ENCODE measurements at places on chromosomes 12 and 14.

GRCh38 chr12:53805067-53805466 lies 53.3 kb upstream of the CISTR start:
- no peaks in the 10 kb centered on the region for H3K27me3 ChIP-seq
- no peaks in the 10 kb centered on the region for H3K36me3 ChIP-seq
- H3K4me3 ChIP-seq: no peak overlapping the region
- H3K4me1 ChIP-seq: no peaks in the 10 kb centered on the region
- no peak overlapping the region for H3K27ac ChIP-seq

DNA sequence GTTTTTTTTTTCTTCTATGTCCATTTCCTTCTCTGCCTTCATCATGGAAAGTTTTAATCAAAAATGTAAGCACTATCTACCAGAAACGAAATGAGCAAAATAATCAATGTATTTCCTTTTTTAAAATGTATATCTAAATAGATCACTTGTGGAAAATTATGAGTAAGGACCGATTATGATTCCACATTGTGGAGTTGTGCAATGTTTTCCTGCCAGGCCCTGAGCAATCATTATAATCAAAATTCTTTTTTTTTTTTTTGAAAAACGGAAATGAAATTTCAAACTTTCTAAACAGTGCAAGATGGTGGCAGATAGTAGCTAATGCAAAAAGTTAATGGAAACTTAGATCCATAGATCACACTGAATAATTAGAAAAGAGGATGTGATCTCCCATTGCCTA lies 1074.6 kb upstream of the TMEM132C start:
- DNase-seq: no peak
- H3K4me1 ChIP-seq: peaks cover 19% of the 10 kb centered on the region
- no peak overlapping the region for H3K4me3 ChIP-seq

DNA sequence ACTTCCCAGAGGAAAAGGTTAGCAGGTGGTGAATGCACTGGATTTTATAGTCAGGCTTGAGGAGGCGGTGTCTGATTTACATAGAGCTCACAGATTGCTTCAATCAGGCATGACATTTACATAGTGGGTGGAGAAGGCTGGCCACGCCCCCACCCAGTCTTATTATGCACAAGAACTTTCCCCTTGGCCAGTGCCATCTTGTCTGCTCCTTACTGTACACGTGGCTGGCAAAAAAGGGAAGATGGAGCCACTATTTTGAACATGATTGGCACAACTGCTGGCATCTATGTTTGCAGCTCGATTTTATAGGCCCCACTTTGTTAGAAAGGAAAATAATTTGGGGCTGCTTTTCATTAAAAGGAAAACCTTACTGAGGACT lies 10.9 kb upstream of the LGMN start:
- H3K4me3 ChIP-seq: no peak overlapping the region
- no peak for DNase-seq
- H3K4me1 ChIP-seq: no peaks in the 10 kb centered on the region
- no peaks in the 10 kb centered on the region for H3K36me3 ChIP-seq

DNA sequence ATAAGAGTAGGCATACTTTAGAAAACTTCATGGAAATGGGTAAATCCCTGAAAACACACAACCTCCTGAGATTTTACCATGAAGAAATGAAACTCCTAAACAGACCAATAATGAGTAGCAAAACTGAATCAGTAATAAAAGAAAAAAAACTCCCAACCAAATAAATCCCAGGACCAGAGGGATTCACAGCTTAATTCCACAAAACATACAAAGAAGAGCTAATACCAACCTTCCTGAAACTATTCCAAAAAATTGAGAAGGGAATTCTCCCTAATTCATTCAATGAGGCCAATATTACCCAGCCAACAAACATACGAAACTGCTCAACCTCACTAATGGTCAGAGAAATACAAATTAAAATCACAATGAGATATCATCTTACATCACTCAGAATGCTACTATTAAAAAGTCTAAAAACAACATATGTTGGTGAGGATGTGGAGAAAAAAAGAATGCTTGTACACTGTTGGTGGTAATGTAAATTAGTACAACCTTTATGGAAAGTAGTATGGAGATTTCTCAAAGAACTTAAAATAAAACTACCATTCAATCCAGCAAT lies 97.3 kb upstream of the ST8SIA1 start:
- H3K27me3 ChIP-seq: no peaks in the 10 kb centered on the region
- no peak overlapping the region for H3K4me3 ChIP-seq
- no peak for DNase-seq
- H3K36me3 ChIP-seq: no peaks in the 10 kb centered on the region
- no peak overlapping the region for H3K27ac ChIP-seq
- no peaks in the 10 kb centered on the region for H3K4me1 ChIP-seq

DNA sequence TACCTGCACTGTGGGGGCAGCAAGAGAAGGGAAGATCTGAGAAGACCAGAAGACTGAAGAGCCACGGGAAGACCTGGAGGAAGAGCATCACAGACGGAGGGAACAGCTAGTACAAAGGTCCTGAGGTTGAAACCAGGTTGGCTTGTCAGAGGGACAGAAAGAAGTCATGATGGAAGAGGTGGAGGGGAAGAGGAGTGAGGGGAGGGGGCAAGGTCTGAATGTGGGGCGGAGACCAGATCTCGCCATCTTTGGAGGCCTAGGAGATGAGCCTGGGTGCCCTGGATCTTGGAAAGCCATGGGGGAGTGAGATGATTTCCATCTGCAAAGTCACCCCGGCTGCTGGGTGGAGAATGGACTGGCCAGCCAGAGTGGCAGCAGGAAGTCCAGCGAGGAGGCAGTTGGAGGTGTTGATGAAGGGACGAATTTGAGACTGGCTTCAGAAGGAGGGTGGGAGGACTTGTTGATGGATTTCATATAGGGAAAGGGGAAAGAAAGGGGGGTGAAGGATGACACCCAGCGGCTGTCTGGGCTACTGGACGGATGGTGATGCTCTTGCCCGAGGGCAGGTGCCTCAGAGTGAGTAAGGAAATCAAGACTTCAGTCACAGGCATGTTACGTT lies 14.6 kb upstream of the UBC start:
- no peak overlapping the region for H3K4me3 ChIP-seq
- peaks cover 21% of the 10 kb centered on the region for H3K4me1 ChIP-seq
- no peaks in the 10 kb centered on the region for H3K27me3 ChIP-seq

GRCh38 chr14:92531106-92531873 lies 17.7 kb downstream of the RIN3 start:
- H3K4me1 ChIP-seq: no peaks in the 10 kb centered on the region
- no peak overlapping the region for H3K4me3 ChIP-seq
- no peaks in the 10 kb centered on the region for H3K27me3 ChIP-seq
- no peak overlapping the region for H3K27ac ChIP-seq
- DNase-seq: no peak

DNA sequence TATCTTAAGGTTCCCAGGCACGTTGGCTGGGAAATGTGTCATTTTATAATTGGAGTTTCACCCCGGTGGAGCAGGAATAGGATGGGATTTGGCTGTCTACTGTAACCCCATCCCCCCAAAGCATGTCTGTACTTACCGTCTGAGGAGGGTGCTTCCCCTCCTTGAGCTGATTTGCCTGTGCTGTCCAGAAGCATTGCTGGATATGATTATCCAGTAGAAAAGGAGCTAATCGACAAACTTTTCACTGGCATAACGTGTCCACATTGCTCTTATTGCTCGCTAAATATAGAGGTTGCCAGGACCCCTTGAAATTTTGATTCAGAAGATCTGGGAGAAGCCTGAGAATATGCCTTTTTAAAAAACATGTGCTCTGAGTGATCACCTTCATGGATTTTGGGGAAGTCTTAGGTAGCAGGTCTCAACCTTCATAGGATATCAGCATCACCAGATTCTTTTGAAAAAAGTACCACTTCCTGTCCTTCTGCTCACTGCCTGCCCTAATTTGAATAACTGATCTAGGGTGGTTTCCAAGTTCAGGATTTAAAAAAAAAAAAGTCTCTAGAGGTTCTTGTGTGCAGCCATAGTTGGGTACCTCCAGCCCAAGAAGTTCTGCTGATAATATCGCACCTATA lies 80.4 kb upstream of the KCNA1 start:
- no peak for DNase-seq
- H3K27me3 ChIP-seq: no peaks in the 10 kb centered on the region
- no peak overlapping the region for H3K4me3 ChIP-seq
- no peaks in the 10 kb centered on the region for H3K36me3 ChIP-seq

DNA sequence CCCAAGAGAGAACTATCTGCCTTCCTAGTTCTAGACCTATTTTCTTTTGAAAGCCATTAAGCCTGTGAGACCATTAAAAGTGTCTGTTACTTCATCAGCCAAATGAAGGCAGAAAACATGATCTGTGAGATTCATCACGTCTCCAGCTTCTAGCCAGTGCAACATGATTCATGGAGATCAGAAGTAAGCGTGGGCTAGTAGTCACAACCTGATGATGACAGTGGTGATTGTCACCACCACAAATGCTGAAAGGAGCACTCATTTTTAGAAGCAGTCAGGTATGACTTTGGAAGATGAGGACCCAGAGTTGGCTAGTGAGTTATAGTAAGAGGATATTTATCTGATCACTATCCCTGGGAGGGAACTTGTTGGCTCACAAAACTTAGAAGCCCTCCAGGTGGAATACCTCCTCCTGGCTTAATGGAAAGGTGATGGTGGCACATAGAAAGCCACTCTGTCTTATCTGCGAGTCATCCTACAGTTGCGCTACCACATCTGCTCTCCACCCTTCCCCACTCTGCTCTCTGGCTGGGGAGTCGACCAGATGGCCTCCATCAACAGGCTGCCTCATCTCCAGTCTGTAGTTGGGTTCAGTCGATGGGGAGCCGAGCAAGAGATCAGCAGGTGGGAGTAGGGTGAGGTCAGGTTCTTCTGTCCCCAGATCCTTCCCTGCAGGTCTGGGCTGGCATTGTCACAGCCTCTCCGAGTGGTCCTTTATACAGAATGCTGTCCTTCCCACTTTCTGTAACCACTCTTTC lies 317.6 kb upstream of the FKBP4 start:
- no peak for DNase-seq
- no peaks in the 10 kb centered on the region for H3K36me3 ChIP-seq
- no peak overlapping the region for H3K27ac ChIP-seq
- H3K27me3 ChIP-seq: peaks cover 35% of the 10 kb centered on the region
- no peak overlapping the region for H3K4me3 ChIP-seq
- H3K4me1 ChIP-seq: no peaks in the 10 kb centered on the region

GRCh38 chr12:91126516-91126915 lies 15.2 kb upstream of the LUM start:
- no peaks in the 10 kb centered on the region for H3K27me3 ChIP-seq
- no peaks in the 10 kb centered on the region for H3K36me3 ChIP-seq
- peaks cover 10% of the 10 kb centered on the region for H3K4me1 ChIP-seq
- no peak overlapping the region for H3K27ac ChIP-seq
- DNase-seq: no peak
- H3K4me3 ChIP-seq: no peak overlapping the region

GRCh38 chr12:108037960-108038359 lies 91.1 kb upstream of the WSCD2 start:
- H3K36me3 ChIP-seq: no peaks in the 10 kb centered on the region
- H3K27me3 ChIP-seq: no peaks in the 10 kb centered on the region
- no peak overlapping the region for H3K4me3 ChIP-seq

Measured in RWPE2 (cell line).